ENCODE measurements at places on chromosomes 11 and 22.

DNA sequence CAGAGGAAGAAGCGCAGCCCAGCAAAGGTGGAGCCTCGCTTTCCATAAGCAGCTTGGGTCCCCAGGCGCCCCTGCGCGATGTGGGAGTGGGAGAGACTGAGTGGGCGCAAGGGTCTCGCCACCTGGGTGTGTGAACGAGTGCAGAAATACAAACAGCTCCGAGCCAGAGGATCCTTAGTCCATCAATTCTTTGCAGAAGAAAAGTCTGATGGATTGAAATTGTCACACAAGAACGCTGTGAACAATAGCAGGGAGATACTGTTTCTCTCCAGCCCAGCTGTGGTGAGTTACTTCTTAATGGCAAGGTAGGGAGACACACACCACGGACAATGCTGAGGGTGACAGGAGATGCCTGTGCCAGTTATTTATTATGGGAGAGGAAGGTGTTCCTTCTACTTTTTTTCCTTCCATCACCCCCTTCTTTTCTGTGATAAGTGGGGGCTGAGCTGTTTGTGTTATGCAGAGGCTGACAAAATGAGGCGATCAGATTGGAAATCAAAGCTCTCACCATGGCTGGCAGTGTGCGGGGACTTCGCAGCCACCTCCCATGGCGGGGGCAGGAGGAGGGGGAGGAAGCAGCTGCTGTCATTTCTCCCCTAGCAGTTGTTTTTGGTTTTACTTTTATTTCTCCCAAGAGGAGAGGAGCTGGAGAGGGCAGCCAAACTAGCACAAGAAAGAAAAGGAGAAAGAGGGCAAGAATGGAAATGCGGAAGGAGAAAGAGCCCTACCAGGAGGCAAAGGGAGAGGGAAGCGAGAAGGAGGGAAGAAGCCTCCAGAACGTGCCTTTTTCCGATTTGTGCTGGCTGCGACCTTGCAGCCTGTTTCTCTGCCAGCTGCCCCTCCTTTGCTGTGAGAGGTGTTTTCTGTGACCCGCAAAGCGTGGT is 755.8 kb downstream of the NTM start:
- DNase-seq: no peak

GRCh38 chr11:991034-991433 is 45.5 kb downstream of the MUC6 start:
- no peak for DNase-seq

DNA sequence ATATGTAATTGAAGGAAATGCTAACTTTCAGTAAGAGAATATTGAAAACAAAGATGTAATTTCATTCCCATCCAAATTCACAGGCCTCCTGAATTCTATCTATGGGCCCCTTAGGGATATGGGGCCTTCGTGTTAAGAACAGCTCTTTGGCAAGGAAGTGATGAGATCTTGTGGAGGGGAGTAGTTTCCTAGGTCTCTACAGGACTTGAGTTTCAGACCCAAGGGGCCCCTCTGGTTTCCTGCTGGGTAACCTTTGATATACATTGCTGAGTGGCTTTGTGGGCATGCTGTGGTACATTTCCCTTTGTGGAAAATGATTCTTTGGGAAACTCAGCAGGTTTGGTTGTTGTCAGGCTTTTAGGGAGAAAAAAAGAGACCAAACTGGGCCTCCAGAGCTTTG is 6.2 kb downstream of the STIM1 start:
- DNase-seq: no peak

DNA sequence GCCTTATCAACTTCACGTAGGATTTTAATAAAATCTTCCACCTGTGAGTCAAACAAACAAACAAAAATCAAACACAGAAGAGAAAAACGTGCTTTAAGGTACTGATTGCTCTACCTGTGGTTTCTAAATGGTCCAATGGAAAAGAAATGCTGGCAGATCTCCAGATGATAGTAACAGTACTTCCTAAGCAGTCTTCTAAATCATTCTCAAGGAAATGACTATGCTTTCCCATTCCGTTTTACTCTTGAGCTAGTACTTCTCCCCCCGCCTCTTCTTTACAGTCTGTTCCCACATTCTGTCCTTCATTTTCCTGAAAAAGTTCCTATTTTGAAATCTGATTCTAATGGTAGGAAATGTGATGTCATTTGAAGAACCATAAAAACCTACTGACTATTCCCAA is 25.4 kb downstream of the SAAL1 start:
- no peak for DNase-seq

DNA sequence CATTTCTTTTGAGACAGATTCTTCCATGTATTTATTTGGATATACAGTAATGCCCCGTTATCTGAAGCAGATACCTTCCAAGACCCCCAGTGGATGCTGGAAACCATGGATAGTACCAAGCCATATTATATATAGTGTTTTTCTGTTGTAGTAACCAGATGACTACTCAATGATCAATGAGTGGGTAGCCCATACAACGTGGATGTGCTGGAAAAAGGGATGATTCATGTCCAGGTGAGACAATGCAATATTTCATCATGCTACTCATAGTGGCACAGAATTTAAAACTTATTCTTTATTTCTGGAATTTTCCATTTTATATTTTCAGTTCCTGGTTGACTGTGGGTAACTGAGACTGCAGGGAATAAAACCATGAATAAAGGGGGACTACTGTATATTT is 427.5 kb downstream of the METTL15 start:
- no peak for DNase-seq

DNA sequence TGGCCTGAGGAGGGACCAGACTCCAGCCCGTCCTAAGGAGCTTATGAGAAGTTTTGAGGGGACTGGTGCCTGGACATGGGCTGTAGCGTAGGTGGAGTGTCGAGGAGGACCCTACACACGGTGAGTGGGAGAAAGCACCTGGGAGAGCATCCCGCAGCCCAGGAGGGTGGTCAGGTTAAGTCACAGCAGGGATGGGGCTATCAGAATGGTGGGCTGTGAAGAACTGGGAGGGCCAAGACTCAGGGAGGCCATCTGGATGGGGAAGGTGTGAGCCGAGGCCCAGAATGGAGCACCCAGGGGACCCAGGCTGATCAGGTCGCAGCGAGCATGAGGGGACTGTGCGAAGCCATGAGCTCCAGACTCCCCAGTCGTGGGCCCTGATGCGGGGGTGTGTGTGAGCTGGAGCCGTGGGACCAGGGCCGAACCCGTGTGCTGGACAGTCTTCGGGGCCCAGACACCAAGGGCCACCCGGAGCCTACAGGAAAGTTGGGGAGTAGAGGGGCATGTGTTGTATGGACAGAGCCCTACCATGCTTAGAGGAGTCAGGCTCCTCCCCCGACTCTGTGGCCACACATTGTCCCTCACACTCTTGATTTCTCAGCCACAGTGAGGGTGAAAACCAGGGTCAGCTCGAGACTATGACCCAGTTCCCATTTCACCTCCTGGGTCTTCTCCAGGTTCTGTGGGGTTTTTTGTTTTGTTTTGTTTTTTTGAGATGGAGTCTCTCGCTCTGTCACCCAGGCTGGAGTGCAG is 54.3 kb downstream of the BCR start:
- no peak for DNase-seq

- no peak for DNase-seq
Measured at GRCh38 chr11:70933981-70934583, 318.3 kb downstream of the SHANK2 start.

DNA sequence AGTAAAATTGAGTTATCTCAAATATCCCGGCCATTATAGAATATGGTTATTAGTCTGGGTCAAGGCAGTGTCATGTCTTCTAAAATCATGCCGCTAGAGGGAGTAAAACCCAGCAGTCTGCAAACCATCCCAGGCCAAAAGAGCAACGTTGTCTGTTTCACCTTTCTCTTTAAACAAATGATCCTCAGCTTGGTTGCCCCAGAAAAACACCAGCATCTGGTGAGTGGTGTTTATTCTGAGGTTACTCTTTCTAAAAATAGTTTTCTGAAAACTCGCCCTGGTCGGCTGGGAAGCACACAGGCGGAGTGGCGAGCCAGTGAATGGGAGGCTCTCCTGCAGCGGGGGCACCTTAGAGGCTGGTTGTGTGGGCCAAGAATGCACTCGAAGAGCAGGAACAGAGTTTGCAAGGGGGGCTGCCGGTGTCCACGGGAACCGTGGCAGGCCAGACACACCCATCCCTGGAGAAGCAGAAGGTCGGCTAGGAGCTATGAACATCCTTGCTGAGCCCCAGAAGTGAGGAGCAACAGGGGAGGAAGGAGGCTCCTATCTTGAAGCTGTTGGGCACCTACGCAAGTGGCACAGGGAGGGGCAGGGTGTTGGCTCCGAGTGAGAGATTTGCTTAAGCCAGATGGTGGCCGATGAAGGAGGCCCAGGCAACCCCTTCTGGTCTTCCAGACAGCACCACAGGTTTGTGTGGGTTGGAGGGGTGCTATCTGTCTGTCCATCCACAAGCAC is 297.1 kb downstream of the ETS1 start:
- peak; percentile 45 for DNase-seq

- no peak for DNase-seq
Measured at GRCh38 chr11:11073996-11074395, 216.1 kb upstream of the ZBED5 start.

GRCh38 chr22:37843741-37844089 is 419 bp downstream of the ANKRD54 start:
- peak; percentile 51 for DNase-seq

- no peak for DNase-seq
Measured at GRCh38 chr22:48333323-48333763, 1494.3 kb downstream of the BRD1 start.

- no peak for DNase-seq
Measured at GRCh38 chr11:72409458-72409857, 24.9 kb downstream of the CLPB start.

DNA sequence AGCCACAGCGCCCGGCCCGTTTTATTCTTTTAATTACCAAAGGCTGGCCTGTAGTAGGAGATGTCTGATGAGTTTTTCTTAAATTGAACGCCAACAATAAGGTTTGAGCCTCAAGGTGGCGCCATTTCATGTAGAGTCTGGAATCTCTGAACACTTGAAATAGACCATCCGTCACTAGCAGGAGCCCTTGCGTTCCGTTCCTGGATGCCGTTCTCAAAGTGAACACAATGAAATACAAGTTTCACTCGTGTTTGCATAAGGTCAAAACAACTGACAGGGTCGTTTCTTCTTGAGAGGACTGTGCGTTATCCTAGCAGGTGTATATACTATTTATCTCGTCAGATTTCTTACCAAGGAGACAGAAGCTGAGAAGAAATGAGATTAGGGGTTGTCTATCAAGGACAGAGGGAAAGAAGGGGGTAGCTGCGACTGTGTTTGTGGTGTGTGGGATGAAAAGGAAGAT is 18.7 kb upstream of the SCGB1D1 start:
- peak; percentile 68 for DNase-seq

DNA sequence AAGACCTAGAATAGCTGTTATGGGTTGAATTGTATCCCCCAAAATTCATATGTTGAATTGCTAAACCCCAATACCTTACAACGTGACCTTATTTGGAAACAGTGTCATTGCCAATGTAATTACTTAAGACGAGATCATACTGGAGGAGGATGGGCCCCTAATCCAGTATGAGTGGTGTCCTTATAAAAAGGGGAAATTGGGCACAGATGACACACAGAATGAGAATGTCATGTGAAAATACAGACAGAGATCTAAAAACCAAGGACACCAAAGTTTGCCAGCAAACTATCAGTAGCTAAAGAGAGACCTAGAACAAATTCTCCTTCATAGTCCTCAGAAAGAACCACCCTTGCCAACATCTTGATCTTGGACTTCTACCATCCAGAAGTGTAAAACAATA is 127.7 kb downstream of the ATXN10 start:
- DNase-seq: no peak

GRCh38 chr22:48686694-48687302 is 1140.9 kb downstream of the BRD1 start:
- DNase-seq: no peak

DNA sequence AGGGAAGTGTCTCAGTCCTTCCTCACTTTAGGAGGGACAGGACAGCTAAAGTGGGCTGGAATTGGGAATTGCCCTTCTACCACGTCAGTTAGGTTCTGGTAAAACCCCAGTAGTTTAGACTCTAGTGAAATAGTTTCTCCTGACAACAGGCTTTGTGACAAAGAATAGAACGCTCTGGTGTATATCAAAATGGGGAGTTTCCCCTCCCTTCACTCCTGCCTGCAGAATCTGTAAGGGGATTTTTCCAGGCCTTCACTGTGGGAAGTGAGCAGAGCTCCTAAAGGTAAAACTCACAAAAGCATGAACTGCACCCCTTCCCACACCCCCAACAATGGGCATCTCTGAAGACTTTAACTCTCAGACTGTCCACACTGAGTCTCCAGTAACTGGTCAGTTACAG is 460.9 kb upstream of the LRRC4C start:
- no peak for DNase-seq

GRCh38 chr22:46112405-46112804 is 37.9 kb upstream of the PPARA start:
- DNase-seq: no peak

DNA sequence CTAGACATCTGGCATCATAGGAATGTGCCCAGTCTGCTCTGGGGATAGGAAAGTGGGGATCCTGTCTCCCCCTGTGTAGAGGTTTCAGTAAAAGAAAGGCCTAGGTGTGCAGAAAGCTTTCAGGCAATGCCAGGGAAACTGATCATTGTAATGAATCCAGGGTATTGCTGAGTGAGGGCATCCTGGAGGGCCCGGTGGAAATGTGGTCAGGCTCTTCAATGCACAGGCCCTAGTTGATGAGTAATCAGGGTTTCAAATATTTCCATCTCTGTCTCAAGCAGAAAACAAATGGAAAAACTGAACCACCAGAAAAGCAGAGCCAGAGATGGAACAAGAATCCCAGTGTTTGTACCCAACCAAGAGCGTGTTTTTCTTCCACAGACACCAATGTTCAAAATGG is 2.0 kb downstream of the CD3E start:
- no peak for DNase-seq

GRCh38 chr22:11628651-11629511 is 3899.1 kb upstream of the OR11H1 start:
- DNase-seq: no peak

- no peak for DNase-seq
Measured at GRCh38 chr11:8787372-8787771, 104.8 kb downstream of the RPL27A start.

GRCh38 chr11:100865443-100866065 is 178.5 kb downstream of the ARHGAP42 start:
- DNase-seq: no peak

- no peak for DNase-seq
Measured at GRCh38 chr22:43734370-43735150, 77.5 kb downstream of the EFCAB6 start.

DNA sequence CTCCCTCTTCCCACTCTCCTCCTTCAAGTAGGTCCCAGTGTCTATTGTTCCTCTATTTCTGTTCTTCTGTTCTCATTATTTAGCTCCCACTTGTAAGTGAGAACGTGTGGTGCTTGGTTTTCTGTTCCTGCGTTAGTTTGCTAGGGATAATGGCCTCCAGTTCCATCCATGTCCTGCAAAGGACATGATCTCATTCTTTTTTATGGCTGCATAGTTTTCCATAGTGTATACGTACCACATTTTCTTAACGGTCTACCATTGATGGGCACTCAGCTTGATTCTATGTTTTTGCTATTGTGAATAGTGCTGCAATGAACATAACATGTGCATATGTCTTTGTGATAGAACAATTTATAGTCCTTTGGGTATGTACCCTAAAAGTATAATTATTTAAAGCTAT is 26.2 kb downstream of the C2CD3 start:
- no peak for DNase-seq

- no peak for DNase-seq
Measured at GRCh38 chr22:49993649-49994360, 18.8 kb downstream of the IL17REL start.

- DNase-seq: peak; percentile 5
Measured at GRCh38 chr11:9313648-9314290, 624 bp downstream of the TMEM41B start.

GRCh38 chr22:16819249-16819648 is 6.0 kb downstream of the XKR3 start:
- DNase-seq: no peak

Measured in stimulated activated CD4-positive, alpha-beta T cell treated with anti-CD3 and anti-CD28 coated beads, Interleukin-12 subunit alpha, Interleukin-12 subunit beta, amount 100 ng/mL, for 4 hours (primary cell).